Stimulated activated memory B cell treated with anti-CD40 and anti-IgM and Interleukin-4, amounts not matched to agents 10 μg/mL and 1 μg/mL and 100 μg/mL, for 72 hours (primary cell): ENCODE measurements at places on chromosomes 11 and 22.

DNA sequence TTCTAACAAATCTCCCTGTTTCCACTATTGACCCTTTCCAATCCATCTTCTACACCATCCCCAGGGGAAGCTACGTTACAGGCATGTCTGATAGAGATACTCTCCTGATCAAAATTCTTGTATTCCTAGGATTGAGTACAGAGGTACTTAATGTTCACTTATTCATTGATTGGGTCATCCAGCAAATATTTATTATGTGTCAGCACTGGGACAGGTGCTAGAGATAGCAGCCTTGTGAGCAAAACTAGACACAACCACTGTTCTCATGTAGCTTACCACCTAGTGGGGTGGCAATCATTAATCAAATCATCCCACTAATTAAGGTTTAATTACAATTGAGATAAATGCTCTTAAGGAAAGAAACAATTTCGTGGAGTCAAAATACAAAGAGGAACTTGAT is 9.4 kb upstream of the RTCB start:
- ATAC-seq: no peak

- ATAC-seq: no peak
Measured at GRCh38 chr22:40043793-40044101, 49.0 kb downstream of the FAM83F start.

DNA sequence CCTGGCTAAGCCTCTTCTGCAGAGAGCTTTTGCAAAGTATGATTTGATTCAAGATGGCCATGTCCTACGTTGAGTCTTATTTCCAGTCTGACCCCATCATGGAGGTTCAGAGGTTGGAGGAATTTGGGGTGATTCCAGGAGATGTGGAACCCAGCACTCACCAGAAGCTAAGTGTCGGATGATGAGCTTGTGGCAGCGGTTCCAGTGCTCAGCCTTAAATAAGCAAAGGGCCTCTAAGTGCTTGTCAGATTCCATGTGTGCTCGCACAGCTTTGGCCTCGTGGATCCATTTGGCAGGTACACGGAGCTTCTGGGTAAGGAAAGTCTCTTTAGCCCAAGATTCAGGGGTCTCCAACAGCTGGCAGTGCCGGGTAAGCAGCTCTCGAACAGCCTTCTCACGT is 11.9 kb upstream of the CHRNA10 start:
- no peak for ATAC-seq

DNA sequence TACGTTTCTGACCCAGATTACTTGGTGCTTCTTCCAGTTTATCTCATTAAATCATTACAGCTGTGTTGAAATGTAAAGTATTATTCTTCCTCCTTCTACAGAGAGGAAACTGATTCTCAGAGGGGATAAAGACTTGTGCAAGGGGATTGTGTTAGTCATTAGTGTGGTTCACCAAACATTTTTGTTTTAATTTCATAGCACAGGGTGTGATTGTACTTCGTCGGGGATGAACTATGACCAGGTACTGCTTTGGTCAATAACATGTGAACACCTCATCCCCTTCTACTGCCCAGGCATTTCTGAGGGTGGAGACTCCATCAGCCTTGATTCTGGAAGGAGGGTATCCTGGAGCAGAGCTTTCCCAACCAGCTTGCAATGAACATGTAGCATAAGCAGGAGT is 120.2 kb upstream of the ALX4 start:
- ATAC-seq: no peak

GRCh38 chr22:30968015-30968923 is at the start of gene MORC2:
Gene MORC2, minus strand, starts transcription at chr22:30968774. Its CDS starts 885 bp downstream, at chr22:30967889.
- peak; percentile 54 for ATAC-seq

- no peak for ATAC-seq
Measured at GRCh38 chr11:75240311-75241035, at the start of gene TPBGL. Gene TPBGL, plus strand, starts transcription at chr11:75240774. Its CDS starts 276 bp downstream, at chr11:75241050.

DNA sequence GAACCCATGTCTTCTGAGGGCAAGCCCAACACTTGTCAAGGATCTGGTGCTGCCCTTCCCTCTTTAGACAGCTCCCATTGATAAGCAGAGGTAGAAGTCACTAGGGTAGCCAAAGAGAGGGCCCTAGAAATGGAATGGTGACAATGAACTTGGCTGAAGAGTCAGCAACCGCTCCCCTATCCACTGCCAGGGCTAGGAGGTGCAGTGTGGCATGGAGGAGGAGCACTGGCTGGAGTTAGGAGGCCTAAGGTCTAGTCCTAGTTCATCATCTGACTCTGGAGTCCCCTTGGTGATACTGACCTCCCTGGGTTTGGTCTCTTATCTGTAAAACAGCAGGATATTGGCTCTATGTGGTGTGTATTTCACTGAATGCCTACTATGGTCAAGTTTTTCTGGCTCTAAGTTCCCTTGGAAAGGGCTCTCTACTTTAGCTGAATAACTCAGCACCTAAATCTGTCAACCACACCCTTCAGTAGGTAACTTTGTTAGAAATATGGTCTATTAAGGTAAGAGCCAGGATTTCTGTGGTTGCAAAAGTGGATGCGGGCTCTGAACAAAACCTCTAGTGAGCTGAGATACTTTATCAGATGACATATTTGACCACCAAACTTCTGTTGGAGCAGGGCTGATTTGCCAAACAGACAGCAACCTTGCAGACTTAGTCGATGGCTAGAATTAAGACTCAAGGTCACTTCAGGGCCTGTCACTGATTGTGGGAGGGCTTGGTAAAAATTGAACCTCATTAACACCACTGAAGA is 10.5 kb downstream of the TIMP3 start:
- ATAC-seq: no peak

- ATAC-seq: no peak
Measured at GRCh38 chr11:57438345-57439285, 11.7 kb upstream of the SLC43A3 start.

DNA sequence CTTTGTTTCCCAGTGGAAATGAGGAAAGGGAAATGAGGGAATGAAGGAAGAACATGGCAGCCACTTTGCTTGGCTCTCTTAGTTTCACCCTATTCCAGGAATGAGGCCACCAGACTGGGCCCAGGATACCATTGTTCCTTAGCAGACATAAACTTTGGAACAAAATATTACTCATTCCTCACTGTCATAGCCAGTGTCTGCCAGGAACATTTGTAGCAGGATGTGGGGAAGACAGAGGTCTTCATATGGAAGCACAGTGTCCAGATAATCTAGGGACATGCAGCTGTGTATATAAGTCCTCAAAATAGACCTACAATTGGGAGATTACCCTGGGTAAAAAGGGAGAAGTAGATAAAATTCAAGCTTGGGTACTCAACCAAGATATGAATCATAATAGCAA is 15.2 kb upstream of the FUT4 start:
- no peak for ATAC-seq

- ATAC-seq: no peak
Measured at GRCh38 chr11:75272821-75273301, 32.3 kb downstream of the TPBGL start.

DNA sequence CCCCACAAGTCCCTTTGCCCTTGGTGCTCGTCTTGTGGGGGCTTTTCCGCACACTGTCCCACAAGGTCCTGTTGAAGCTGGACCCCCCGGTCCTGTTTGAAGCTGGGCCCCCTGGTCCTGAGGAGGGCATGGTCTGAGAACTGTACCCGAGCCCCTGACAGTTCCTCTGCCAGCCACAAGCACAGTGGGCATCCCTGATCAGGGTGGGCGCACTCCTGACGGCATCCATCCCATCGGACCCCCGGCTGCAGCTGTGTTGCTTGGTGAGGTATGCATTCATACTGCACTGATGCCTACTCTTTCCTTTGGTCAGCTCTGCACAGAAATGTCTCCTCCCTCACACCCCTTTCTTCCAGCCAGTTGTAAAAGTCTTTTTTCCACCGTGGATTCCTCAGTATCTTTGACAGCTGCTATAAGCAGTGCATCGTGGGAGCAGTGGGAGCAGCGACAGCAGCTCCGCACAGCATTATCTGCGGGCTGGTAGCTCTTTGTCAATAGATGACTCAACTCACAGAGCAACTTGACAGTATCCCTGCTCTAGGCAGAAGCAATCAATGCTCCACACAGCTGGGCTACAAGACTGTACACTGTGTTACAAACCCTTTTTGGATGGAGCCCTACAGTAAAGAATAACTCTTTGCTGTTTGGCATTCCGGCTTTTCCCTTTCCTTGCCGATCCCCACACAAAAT is 1030.8 kb upstream of the CCDC90B start:
- ATAC-seq: peak; percentile 56

- no peak for ATAC-seq
Measured at GRCh38 chr11:12631651-12632050, 42.6 kb upstream of the TEAD1 start.

DNA sequence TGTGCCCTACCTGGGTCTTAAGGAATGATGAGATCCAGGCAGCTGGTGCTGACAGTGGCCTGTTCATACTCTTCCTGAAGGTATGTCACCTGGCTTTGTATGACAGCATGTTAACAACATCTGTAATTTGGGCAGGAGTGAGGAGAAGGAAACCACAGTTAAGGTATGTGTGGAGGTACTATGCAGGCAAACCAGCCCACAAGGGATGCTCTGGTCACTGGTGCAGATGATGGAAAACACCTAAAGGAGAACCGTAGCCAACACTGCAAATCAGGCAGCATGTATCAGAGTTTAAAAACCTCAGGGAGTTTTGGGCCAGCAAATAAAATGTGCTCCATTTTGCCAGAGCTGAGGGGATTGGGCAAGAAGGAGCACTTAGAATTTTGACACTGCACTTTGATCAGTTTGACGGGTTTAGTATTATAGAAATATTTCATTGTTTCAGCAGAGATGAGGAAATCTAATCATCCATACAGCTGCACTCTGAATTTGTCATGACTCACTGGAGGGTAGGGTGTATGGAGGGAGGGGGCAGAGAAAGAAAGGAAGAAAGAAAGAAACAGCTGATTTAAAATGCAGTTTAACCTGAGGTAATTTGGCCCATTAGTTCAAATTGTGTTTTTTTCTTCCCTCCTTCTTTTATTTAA is 260.9 kb downstream of the KIRREL3 start:
- ATAC-seq: no peak

DNA sequence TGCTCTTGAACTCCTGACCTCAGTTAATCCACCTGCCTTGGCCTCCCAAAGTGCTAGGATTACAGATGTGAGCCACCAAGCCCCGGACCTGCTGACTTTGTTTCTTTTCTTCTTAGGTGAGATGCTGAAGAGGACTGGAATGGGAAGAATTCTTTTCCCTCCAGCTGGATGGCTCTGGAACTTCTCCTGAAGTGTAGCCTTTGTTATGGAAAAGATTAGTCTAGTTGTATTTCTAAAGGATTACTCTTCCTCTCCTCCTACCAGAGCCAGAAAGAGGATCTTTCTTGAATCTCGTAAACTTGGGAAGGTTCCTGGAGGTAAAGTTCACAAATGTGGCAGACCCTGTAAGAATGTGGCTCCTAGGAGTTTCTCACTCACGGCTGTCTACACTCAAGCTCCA is 95.4 kb upstream of the LARGE1 start:
- ATAC-seq: no peak

DNA sequence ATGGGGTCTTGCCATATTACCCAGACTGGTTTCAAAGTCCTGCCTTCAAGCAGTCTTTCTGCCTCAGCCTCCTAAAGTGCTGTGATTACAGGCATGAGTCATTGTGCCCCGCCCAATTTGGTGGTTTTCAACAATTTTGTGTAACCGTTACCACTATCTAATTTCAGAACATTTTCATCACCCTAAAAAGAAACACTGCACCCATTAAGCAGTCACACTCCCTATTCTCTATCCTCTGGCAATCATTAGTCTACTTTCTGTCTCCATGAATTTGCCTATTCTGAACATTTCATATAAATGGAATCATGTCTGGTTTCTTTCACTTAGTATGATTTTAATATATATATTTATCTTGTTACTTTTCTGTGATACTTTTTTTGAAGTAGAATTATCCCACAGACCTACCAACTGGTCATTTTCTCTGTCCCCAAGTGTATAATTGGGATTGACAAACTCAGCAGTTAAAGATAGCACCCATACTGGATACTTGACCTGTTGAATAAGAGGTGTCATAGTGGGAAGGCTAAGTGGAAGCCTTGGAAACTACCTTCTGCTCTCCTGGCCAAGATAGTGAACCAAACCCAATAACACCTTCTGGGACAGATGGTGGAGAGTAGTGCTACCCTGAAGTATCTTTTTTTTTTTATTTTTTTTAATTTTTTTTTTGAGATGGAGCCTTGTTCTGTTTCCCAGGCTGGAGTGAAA is 64.8 kb downstream of the STIM1 start:
- no peak for ATAC-seq

DNA sequence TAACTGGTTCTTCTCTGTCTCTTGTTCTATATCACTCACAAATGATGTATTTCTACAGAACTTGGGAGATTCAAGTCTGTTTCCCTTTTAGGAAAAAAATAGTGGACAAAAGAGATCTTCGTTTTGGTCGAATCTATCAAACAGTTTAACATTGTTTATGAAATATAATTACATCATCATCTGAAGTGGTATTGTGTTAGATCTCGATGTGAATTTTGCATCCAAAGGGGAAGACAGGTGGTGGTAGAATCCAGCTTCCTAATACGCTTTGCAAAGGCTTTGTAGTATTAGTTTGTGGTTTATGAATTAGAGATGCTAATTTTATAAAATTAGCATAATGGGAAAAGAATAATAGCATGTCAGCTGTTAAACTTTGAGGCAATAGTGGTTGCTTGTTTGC is 3.4 kb downstream of the SIK2 start:
- no peak for ATAC-seq

DNA sequence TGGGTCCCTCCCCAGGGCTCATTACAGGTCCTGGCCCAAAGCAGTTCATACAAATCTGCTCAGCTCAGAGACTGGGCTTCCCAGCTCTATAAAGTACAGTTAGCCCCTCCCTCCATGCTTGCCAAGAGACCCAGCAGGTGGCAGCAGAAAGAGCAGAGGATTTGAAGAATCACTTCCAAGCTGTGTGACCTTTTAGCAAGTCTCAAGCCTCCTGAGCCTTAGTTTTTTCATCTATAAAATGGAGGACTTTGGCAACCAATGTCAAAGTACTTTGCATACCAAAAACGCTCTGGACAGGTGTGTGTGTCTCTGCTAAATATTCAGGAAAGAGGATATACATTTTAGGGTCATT is 26.6 kb downstream of the RELT start:
- ATAC-seq: no peak

DNA sequence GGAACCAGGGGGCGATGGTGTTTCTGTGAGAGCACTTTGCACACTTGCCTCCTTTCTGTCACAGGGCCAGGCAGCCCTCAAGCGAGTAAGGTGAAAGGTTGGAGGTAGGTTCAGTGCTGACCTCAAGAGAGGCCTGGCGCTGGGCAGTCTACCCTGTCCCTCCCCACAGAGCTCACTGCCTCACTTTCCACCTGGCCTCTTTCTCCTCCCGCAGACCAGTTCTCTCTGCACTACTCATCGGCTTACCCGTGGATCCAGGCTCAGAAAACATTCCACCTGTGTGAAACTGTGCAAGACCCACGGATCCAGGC is 16.8 kb downstream of the APOL5 start:
- no peak for ATAC-seq

DNA sequence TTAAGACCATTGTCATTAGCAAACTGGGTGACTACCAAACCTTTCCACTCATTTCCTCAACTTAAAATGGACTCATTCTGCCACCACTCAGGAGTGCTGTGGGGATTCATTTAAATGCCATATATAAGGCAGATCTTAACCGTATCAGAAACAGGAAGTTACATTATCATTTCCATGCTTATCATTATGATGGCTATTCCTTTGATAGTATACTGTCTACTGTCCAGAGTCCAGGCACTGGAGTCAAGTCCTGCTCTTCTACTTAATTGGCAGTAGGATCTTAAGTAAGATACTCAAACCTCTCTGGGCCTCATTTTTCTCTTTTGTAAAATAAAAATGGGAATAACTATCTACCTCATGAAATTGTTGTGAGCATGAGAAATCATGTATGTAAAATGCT is 8.4 kb upstream of the NAV2 start:
- ATAC-seq: no peak
